MCF 10A (cell line): ENCODE measurements at places on chromosomes 4 and X. TPM values are rescaled to one million over a fixed set of nuclear protein-coding genes. Genes with fewer than 3 reads are reported as not detected.

Gene CT45A1
- not detected in 2 replicates for total RNA-seq

DNA sequence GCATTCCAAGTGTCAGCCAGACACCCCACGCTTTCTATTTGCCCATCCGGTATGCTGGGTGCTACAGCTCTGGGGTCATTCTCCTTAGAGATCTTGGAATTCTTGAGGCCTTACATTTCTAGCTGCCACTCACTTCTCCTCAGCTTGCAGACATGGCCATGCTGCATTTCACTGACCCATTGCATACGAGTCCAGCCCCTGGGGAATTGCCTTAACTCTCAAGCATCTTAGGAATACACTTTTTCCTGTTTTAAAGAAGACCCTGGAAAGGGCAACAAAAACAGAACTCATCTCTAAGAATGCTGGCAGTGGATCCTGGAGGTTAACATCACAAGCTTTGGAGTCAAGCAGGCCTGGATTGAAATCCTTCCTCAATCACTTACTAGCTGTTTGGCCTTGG is 122.0 kb upstream of the LNX1 start:
- H3K4me3 ChIP-seq, result no peak overlapping the region
- H3K27me3 ChIP-seq, result no peaks in the 10 kb centered on the region
- no peak overlapping the region for H3K27ac ChIP-seq
- no peak for DNase-seq
- H3K36me3 ChIP-seq, result no peaks in the 10 kb centered on the region

- no peaks in the 10 kb centered on the region for H3K4me1 ChIP-seq
- H3K27me3 ChIP-seq, result no peaks in the 10 kb centered on the region
- no peak overlapping the region for H3K4me3 ChIP-seq
- H3K36me3 ChIP-seq, result peaks cover 6% of the 10 kb centered on the region
- DNase-seq, result no peak
- H3K27ac ChIP-seq, result no peak overlapping the region
Measured at GRCh38 chr4:48058617-48059530, 42.3 kb downstream of the NIPAL1 start.

DNA sequence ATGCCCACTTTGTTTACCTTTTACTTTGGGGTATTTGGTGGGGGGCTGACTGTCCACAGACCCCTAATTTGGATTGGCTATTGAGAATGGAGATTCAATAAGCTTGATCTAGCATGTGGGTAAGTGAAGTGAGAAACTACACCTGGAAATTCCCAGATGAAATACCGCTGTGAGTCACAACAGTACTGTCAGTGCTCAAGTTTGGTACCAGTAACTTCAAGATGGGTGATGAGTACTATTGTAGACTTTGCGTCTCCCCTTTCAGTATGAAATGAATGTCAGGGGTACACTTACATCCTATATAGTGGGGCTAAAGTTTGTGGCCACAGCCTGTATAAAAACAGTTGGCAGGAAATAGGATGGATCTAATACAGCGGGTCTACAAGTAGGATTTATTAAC is 33.3 kb downstream of the HMGN5 start:
- H3K27ac ChIP-seq, result no peak overlapping the region
- no peak overlapping the region for H3K4me3 ChIP-seq
- no peak for DNase-seq
- no peaks in the 10 kb centered on the region for H3K27me3 ChIP-seq
- H3K36me3 ChIP-seq, result no peaks in the 10 kb centered on the region
- no peaks in the 10 kb centered on the region for H3K4me1 ChIP-seq

DNA sequence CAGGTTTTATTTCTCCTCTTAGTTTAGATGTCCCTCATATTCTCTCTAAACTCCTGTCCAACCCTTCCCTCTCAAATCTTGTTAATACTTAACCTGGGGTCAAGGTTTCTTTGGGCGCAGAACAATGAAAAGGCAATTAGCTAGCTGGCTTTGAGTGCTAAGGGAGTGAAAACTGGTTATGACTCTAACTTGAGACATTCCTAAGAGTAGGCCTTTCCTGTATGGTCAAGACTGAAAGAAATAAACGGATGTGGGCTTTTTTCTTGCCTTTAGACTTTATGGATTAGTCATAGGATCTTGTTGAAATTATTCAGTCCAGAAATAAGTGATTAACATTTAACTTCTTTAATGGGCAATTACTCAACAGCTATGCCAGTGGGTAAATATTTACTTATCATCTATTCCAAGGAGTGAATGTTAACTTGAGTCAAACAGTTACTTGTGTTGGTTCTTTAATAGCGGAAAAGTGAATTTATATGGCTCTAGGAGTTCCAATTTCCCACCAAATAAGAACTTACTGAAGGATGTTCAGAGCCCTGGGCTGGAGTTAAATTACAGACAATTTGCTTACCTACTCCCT is 141.7 kb upstream of the SCML1 start:
- DNase-seq, result peak; percentile 41
- H3K4me1 ChIP-seq, result peaks cover 30% of the 10 kb centered on the region
- H3K27ac ChIP-seq, result no peak overlapping the region
- H3K4me3 ChIP-seq, result no peak overlapping the region
- H3K36me3 ChIP-seq, result no peaks in the 10 kb centered on the region

DNA sequence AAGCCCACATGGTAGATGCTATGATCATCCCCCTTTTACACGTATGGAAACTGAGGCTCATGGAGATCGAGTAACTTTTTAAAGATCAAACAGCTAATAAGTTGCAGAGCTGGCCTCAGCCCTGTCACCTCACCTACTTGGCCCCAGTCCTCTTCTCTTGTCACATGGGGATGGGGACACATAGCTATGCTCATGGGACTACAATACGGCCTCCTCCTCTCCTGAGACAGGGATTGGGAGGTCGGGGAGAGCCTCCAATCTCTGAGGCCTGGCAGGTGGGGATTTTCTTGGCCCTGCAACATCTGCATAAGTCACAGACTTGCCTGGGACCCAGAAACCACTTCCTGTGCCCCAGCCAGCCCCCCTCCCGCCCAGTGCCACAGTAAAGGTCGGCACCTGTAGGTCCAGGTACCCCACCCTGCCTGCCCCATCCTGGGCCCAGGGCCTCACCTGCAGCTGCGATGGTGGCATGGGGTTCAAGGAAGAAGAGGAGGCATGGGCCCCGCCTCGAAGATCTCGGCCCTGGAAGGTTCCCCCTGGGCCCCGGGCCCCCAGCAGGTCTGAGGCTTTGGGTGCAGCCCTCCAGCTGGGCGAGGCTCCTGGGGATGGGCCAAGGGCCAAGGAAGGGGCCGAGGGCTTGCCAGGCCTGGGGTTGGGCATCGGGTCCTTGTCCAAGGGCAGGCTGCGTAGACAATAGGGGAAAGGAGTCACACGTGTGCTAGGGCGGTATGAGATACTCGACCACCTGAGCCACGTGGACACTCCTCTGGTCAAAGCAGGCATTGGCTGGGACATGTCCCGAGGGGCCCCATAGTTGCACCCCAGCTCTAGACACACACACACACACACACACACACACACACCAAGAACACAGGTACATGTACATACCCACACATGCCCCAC is 6.4 kb downstream of the FOXP3 start:
- H3K4me1 ChIP-seq, result no peaks in the 10 kb centered on the region
- no peaks in the 10 kb centered on the region for H3K27me3 ChIP-seq
- no peak overlapping the region for H3K27ac ChIP-seq
